ENCODE measurements at places on chromosomes 4 and X.

DNA sequence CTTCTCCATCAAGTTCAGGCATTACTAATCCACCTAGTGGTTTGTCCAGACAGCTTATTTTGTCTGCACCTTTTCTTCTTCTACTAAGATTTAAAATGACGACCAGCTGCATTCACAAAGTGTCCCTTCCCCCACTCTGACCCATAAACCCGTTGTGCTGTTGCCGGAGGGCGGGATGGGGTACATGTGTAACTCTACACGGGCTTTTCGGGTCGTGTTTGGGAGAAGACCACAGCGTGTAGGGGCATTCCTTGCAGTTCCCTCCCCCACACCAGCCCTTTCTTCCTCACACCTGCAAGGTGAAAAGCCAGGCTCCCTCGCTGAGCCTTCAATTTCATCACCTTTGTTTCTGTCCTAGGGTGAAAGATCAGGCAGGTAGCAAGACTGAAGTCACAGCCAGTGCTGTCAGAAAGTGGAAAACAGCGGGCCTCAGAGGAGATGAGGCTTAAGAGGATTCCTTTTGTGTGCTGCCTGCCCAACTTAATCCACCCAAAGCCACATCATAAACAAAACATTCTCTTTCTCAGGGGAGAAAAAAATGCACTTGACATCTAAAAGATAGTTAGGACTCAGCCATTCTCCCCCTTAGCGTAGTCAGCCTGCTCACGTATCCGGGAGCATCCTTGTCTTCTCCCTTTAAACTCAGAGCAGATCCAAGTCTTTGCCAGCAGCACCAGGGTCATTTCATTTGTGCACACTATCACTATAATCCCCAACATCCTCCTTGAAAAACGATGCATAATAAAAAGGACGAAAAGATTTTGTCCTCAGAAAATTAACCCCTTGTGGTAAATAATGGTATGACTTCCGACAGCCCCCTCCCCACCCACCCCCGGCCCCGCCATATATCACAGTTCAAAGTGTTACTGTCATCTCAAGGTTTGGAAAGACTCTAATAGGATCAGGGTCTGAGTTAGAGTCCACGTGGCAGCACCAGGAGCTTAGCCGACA is 599.0 kb downstream of the RAB28 start:
- H3K27me3 ChIP-seq = no peaks in the 10 kb centered on the region
- H3K27ac ChIP-seq = no peak overlapping the region
- DNase-seq = peak; percentile 42
- H3K36me3 ChIP-seq = no peaks in the 10 kb centered on the region
- no peak overlapping the region for H3K4me3 ChIP-seq

DNA sequence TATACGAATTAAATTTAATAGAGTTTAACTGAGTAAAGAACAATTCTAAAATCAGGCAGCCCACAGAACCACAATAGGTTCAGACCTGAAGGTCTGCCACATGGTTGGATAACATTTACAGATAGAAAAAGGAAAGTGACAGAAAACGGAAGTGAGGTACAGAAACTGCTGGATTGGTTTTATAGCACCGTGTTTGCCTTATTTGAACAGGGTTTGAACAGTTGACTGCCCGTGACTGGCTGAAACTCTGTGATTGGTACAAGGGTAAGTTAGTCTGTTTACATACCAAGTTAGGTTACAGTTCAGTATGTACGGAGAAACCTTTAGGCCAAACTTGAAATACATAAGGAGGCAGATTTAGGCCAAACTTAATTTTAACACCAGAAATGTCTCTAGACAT is 64.1 kb upstream of the ATXN3L start:
- no peaks in the 10 kb centered on the region for H3K27me3 ChIP-seq
- H3K4me3 ChIP-seq = no peak overlapping the region
- no peak overlapping the region for H3K27ac ChIP-seq
- H3K4me1 ChIP-seq = no peaks in the 10 kb centered on the region
- H3K36me3 ChIP-seq = no peaks in the 10 kb centered on the region
- no peak for DNase-seq

GRCh38 chr4:20269320-20269719 is 17.6 kb downstream of the SLIT2 start:
- no peak for DNase-seq
- H3K4me3 ChIP-seq = no peak overlapping the region
- H3K27ac ChIP-seq = no peak overlapping the region
- H3K4me1 ChIP-seq = no peaks in the 10 kb centered on the region
- H3K27me3 ChIP-seq = no peaks in the 10 kb centered on the region
- peaks cover 29% of the 10 kb centered on the region for H3K36me3 ChIP-seq

GRCh38 chrX:110750526-110751189 is 45.0 kb downstream of the CHRDL1 start:
- no peaks in the 10 kb centered on the region for H3K4me1 ChIP-seq
- H3K36me3 ChIP-seq = no peaks in the 10 kb centered on the region
- H3K4me3 ChIP-seq = no peak overlapping the region
- H3K27ac ChIP-seq = no peak overlapping the region
- no peaks in the 10 kb centered on the region for H3K27me3 ChIP-seq

DNA sequence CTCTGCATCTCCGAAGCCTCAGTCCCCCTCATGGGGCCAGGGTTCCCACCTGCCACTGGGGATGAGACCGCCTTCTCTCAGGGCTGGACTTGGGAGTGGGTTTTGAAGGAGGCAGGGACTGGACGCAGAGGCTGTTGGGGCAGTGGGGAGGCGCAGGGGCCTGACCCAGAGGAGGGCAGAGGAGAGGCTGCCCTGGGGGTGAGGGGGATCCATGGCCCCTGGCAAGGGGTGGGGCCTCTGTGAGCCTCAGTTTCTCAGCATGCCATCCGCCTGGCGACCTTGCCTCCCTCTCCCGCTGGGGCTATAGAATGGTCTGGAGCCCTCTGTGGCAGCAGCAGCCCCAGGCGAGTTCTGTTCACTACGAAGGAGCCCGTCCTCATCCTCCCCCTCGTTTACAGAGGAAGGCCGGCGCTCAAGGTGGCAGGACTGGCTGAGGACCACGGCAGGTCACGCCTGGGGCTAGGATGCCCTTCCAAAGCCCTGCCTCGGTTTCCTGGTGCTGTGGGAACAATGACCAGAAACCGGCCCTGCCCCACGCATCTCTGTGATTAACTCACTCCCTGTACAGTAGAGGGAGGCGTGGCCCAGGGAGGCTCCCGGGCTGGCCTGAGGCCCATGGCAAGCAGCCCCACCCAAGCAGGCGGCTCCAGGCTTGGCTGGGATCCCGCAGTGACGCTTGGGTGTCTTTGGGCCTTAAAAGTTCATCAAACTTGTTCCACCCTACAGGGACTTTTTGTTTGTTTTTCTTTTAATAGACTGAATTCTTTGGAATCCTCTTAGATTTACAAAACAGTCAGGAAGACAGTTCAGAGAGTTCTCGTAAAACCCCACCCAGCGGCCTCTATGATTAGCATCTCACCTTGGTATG is 16.0 kb upstream of the SH3TC1 start:
- peak; percentile 63 for DNase-seq
- no peaks in the 10 kb centered on the region for H3K36me3 ChIP-seq
- H3K27ac ChIP-seq = no peak overlapping the region

GRCh38 chrX:101349193-101349562 is 636 bp upstream of the TIMM8A start:
- DNase-seq = no peak
- no peaks in the 10 kb centered on the region for H3K36me3 ChIP-seq
- no peaks in the 10 kb centered on the region for H3K4me1 ChIP-seq
- H3K27me3 ChIP-seq = no peaks in the 10 kb centered on the region
- no peak overlapping the region for H3K4me3 ChIP-seq

GRCh38 chr4:110122201-110122600 is 76.2 kb downstream of the ELOVL6 start:
- no peak for DNase-seq
- no peaks in the 10 kb centered on the region for H3K36me3 ChIP-seq
- H3K27me3 ChIP-seq = no peaks in the 10 kb centered on the region
- no peak overlapping the region for H3K4me3 ChIP-seq
- H3K27ac ChIP-seq = no peak overlapping the region
- no peaks in the 10 kb centered on the region for H3K4me1 ChIP-seq
